ENCODE measurements at places on chromosomes 6 and 20.

GRCh38 chr6:8195714-8196102 is 93.4 kb upstream of the EEF1E1 start:
- DNase-seq = no peak

GRCh38 chr6:131250936-131251335 is 115.7 kb downstream of the AKAP7 start:
- no peak for DNase-seq

DNA sequence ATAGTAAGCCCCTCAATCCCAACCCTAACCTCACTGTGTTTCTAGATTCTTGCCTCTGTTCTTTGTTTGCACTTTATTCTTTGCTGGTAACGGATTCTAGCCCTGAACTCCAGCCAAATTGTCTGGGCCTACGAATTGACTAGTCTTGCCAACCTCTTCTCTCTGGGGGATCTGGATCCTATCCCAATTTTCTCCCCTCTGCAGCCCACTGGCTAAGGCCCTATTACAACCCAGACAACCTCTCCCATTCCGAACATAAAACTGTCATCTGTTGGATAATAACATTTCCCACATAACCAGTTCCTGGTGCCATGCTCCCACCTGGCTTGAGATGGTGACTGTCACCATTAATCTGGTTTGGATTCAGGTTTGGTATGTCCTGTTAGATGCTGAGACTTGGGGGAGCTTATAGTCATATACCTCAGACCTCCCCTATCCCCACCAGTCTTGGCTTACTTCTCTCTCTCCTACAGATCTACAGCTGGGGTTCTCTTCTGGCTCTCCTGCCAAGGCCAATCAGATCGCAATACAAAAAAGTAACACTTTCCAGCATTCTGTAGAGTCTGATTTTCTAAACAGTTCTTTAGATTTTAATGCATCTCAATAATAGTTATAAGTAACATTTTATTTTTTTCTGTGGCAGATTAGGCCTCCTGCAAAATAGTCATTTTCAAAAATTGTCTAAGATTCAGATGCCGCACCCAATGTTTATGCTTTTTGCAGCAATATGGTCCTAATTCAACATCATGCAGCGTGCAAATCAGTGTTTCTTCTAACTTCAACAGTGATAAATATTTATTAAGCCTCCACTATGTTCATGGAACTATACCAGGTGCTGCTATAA is 29.8 kb upstream of the AHI1 start:
- DNase-seq = no peak

DNA sequence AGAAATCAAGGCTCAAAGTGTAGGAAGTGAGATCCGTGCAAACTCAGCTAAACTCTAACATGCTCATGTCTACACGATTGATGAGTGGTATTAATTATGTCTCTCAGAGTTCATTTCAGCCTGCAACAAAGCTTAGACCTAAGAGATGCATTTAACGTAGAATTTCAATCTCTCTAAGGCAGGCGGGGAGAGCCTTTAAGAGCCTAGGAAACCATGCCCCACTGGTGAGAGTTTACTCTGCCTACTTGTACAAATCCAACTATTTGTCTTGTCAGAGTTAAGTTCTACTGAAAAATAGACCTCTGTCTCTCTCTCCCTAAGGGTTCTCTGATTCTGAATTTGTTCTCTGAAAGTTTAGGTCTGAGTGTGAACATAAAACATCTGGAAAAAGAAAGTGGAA is 100.9 kb downstream of the SPTLC3 start:
- no peak for DNase-seq

DNA sequence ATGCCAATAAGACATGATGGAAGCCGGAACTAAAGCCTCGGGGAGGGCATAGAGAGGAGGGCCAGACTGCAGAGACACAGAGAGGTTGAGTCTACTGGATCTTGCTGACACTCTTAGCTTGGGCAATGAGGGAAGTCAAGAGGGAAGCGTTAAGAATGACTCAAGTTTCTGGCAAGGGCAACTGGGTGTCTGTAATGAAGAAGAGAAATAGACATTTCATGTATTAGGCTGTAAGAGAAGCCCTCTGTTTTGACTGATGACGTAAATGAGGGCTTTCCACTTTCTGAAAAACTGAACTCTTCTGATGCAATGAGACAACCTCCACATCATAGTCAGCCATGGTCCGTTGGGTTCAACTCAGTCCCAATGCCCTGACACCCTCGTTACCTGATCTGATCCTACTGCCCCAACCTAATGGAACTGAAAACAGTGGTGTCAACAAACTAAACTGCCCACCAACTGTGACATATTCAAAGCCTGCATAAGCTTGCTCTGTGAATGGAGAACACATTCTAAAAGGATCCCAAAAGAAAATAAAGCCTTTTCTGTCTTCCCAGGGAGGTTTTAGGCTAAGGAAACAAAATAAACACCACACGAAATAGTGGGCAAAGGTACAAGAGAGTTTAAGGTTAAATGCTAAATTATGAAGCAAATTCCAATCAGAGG is 45.8 kb upstream of the PNRC1 start:
- DNase-seq = no peak
